Right hindlimb (tissue), 1 donor: ENCODE measurements at places on chromosomes 6 and 20.

GRCh38 chr6:49606721-49607390, 29.8 kb downstream of the RHAG start:
- DNase-seq = peak; percentile 34

GRCh38 chr6:148272597-148272996, 70.0 kb upstream of the SASH1 start:
- DNase-seq = no peak

- no peak for DNase-seq
Measured at GRCh38 chr6:155253337-155253736, 10.5 kb upstream of the CLDN20 start.

DNA sequence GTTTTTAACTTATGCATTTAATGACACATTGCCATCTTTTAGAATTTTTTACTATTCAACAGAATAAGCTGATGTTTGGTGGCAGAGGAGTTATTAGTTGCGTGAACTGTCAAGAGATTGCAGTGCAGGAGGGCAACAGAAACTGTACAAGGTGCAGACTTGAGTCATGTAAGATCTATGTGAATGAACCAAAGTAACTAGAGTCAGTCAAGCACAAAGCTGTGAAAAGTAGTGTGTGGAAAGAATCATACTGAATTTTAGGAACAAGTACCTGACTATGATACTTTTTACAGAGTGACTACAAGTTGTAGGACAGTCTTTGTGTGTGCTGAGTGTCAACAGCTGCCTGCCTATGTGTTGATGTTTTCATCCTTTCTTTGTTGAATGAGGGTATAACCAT, 2.7 kb upstream of the C6orf163 start:
- DNase-seq = no peak

DNA sequence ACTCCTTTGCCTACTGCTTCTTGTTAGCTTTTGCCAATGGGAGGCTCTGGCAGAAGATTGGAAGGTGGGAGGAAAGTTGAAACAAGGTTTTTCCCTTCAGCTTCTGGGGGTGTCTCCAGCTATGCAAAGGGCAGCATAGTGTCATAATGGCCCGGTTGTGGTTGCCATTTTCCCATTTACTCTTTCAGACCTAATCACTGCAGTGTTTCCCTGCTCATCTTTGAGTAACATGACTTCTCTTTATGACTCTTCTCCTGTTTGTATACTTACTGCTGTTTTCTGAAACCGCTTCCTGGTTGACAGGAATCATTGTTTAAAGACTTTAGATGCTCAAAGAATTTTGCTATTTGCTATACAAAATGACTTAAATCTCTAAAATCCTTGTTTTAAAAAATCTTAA, 19.9 kb downstream of the NRN1 start:
- no peak for DNase-seq

GRCh38 chr20:57091748-57092111, 174.7 kb downstream of the BMP7 start:
- DNase-seq = no peak

DNA sequence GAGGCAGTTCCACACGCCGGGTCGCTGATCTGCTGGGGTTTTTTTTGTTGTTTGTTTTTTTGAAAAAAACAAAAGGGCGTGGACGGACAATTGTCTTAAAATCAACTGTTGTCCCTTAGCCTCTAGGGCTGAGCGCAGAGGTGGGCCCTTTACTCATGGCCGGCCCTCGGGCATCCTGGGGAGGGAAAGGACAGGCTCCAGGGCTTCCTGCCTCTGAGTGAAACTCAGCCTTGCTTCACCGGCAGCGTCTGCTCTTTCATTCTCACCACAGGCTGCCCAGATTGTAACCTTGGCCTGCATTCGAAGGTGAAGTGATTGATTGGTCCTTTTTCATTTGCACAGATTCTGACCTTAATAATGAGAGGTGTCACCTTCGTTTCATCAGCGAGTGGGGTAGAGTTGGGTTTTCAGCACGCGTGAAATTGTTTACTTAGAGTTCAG, 797 bp downstream of the SMIM13 start:
- peak; percentile 51 for DNase-seq

DNA sequence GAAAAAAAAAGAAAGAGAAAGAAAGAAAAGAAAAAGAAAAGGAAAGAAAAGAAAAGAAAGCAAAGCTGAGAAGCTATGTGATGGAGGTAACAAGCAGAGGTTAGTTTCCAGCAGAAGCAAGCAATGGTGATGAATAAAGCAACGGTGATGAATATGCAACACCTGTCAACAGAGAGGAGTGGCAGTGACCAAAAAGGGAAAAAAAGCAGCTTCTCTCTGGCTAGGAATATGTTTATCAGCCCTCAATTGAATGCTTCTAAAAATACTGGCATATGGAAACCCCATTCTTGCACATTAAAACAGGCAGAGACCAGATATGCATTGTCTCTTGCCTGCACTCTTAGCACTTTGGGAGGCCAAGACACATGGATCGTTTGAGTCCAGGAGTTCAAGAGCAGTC, 100.9 kb downstream of the GJA1 start:
- no peak for DNase-seq

- no peak for DNase-seq
Measured at GRCh38 chr6:7121700-7122241, 14.0 kb downstream of the RREB1 start.

DNA sequence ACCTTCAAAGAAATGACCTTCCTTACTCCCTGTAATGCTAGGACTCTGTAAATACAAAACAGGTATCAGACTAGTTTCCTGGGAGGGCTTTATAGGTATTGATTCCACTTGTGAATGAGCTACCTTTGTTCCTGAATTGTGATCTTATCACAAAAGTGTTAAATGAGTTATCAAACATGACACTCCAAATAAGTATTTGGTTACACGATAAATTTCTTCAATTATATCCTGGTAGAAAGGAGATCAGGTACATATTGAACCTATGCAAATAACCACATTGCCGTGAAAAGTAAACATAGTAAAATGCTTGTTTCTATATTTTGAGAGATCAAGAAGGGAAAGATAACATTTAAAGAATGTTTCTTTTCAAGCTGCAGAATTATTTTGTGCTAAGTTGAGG, 285.3 kb downstream of the HIVEP2 start:
- DNase-seq = no peak

DNA sequence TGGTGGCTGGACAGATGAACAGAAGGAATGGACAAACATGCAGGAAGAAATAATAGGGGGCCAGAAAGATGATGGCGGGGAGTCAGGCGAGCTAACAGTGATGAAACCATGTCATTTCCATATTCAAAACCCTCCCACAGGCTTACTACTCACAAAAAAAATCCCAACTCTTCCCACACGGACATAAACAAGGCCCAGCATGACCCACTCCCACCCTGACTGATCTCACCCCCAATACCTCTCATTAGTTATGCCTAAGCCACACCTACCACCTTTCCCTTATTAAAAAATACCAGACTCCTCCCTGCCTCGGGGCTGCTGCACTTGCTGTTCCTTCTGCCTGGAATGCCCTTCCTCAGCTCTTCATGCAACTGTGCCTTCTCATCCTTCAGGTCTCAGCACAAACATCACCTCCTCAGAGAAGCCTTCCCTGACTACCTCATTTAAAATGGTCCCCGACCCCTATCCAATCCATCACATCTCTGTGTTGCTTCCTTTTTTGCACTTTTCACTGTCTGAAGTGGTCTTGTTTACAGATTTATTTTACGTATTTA, 145.8 kb downstream of the PREX1 start:
- DNase-seq = no peak

GRCh38 chr20:41395667-41396664, 29.3 kb upstream of the EMILIN3 start:
- peak; percentile 87 for DNase-seq

DNA sequence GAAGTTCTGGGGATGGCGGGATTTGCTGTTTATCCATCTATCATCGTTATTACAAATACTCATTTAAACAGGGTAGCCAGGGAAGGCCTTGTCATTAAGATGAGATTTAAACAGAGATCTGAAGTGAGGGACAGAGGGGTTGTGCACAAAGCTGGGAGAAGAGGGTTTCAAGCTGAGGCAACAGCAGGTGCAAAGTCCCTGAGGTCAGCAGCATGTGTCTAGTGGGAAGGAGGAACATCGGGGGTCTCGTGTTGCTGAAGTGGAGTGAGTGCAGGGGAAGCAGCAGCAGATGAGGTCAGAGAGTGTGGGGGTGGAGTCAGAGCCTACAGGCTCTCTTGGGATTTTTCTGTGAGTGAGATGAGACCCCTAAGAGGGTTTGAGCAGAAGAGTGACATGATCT, 52.0 kb downstream of the CDH22 start:
- no peak for DNase-seq

- no peak for DNase-seq
Measured at GRCh38 chr20:54063992-54064676, 6.3 kb downstream of the BCAS1 start.

- DNase-seq = no peak
Measured at GRCh38 chr20:45948742-45949541, 14.5 kb downstream of the PCIF1 start.

DNA sequence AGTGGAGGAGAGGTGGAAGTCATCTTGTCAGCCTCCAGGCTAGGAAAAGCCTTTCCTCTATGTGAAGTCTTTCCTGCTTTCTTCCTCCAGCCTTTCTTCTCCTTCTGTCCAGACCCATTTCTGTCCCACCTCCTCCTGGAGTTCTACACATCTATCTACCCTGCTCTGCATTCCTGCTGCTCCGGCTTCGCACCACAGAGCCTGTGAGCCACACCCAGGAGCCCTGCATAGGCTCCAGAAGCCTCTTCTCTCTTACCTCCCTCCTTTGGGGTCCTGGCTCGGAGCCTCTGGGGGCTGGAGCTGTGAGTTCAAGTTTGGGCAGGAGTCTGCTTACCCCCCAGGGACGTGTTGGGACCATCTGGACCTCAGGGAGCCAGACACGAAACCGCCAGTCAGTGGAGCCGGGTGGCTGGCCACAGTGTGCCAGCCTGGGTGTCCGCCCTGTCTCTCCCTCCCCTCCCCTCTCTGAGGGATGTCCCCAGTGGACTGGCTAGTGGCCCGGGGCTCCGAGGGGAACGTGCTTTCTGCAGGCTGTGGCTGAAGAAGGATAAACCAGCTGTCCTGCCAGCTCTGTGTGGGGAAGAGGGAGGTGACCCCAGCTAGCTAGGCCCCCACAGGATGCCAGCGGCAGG, 99.2 kb downstream of the VEGFA start:
- no peak for DNase-seq
